CD4-positive, alpha-beta T cell treated with Interleukin-21 for 1 hour (primary cell): ENCODE measurements at places on chromosomes 6 and 20.

GRCh38 chr20:31693987-31694661, 28.5 kb downstream of the BCL2L1 start:
- DNase-seq, result no peak

DNA sequence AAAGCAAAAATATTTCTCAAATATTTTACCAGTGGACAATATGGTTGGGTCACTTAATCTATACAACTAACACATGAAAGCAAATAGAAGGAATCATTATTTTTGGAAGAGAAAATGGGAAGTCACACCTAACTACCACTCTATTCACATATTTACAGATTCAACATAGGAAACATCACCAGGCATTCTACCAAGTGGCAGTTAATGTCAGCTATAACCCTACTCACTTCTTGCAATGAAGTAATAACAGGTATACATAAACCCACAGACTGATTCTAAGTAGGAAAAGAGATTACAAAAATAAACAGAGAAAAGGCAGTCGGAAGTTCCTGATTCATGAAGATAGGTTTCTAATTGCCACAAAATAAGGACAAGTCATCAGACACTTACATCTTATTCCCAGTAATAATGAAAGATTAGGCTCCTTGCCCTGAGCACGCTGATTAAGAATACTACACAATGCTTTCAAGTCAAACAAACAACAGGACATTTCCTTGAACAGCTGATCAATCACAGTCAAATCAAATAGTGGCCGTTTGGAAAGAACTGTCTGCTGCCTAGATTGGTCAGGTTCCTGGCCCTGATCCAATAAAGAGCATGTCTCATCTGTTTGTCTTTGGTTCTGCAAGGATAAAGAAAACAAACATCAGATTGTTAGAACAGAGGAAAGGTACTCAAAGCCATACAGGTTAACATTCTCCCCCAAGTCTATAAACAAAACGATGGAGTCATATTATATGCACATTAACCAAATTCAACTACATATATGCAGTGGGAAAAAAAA, 79.2 kb upstream of the PLN start:
- no peak for DNase-seq

DNA sequence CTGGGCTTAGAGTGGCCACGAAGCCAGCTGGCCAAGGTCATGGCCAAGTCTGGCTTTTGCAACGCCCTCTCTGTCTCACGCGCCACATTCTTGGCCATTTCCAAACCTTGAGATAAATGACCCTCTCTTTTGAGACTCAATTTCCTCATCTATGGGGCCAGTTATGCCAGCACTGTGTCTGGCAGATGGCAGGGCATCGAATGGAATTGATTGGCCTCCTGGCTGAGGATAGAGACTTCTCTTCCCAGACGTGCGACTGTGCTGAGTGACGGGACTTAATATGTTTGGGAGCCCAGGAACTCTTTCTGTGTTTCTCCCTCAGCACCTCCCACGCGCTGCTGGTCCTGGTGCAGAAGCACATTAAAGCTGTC, 7.6 kb downstream of the BPIFB2 start:
- DNase-seq, result no peak

DNA sequence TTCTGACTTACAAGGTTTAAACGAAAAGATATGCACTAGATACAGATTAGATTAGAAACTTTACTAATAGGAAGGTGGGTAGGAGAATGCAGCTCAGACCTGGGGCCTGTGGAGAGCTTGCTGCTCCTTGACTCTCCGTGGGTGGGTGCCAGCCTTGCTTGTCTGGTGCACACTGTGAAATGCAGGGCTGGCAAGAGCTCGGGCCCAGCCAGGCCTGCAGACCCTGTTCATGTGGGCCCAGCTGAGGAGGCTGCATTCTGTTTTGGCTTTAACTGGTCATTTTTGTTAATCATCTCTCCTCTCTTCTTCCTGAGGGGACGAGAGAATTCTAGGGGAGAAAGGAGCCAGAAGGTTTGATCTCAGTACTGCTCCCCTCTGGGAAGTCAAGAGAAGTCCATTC, 325.4 kb downstream of the QKI start:
- DNase-seq, result no peak

DNA sequence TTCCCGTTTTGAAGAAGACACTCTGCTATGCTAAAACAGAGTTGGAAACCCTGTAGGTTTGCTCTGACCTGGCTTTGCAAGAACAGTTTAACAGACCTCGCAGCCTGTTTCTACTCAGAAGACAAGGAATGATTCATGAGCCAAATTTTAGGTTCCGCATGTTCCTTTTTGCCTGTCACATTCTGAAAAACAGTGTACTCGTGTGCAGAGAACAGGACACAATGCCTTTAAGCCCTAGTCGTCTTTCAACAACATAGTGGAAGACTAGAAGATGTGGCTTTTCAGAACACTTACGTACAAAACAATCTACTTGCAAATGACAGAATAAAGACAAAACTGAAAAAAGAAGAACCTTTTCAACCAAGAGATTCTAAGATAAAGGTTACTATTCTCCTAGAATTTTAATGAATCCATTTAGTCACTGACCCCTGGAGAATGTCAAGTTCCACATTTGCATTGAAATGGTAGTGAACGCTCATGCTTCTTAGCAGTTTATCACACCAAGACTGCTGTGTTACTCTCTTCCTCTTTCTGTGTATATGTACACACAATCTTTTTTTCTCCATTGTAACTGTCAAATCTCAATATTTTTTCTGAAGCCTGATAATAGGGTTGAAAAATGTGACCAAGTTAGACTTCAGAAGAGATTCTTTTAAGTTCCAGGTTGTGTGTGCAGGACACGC, 220.7 kb upstream of the NRSN1 start:
- no peak for DNase-seq

DNA sequence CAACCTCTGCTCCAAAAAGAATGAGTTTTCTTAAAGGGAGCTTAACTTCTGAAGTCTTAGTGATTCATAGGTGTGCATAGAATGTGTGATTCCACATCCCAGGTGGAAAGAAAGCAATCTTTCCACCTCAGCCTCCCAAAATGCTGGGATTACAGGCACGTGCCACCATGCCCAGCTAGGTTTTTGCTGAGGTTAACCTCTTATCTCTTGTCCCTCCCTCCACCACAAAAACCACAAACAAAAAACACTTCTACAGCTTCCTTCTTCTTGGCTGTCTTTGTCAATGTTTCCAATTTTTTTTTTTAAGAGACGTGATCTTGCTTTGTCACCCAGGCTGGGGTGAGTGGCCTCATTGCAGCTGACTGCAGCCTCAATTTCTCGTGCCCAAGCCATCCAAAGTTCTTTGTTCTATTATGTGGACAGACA, 8.1 kb upstream of the CSE1L start:
- peak; percentile 45 for DNase-seq

DNA sequence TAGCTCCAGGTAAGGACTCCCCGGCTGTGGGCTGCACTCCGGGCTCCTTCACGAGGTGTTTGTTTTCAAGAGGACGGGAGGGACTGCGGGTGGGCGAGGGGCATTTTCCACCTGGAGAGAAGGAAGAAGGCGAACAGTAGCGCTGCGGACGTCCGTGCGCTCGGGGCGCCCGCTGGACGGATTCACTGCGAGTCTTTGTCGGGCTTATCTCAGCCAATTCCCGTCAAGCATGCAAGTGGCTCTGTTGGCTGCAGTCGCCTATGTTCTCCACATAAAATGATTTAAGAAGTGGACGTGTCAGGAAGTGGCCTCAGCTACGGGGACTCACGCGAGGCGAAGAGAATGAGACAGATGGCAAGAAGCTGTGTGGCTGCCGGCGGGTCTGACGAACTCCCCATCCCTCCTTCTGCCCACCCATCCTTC, 332 bp downstream of the GRIK2 start:
- DNase-seq, result no peak
